ENCODE measurements at places on chromosomes 7 and 10.

DNA sequence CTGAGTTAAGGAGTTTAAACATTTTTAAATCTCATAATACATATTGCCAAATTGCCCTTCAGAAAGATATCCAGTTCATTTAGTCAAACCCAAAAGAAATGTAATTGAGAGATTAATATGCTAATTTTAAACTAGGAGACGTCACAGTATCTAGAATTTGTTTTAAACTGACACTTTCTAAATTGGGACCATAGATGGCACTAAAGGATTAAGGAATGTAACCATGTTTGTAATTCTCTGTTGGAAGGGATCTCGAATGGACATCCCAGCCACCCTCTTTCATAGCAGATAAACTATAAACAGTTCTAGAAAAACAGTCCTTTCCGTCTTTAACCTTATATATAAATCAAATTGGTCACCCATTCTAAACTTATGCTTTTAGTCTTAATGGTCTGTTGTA lies 30.0 kb upstream of the SAMD9L start:
- peak; percentile 5 for DNase-seq

DNA sequence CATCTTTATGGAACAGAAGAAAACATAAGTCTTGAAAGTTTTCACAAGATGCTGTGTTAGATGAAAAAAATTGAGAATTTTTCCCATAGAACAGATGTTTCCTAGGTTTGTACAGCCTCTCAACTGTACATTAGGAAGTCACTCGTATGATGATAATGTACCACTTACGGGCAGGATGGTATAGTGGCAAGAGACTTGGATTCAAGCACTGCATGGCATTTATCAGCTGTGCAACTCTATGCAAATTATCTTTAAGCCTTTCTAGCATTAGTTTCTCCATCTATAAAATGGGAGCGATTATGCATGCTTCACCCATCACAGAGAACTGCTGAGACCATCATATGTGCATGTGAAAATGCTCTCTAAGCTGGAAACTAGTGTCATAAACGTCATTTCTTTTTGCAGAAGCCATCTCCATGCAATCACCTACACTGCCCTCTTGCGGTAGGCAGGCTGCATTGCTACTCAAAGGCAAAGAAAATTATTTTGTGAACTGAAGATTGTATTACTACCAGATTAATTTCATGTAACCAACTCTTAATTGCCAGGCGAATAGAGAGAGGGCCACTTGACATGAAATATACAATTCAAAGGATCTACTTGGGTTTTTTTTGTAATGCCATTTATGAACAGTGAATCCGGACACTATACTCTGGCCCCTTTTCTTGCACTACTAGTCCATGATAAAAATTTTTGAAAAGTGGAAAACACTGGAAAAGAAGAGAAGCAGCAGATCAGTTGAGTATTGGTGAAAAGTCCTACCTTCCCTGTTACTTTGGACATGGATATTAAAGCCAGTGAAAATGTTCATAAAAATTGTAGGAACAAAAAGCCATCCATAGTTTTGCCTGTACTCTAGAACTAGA lies 102.3 kb downstream of the JAZF1 start:
- peak; percentile 62 for DNase-seq

GRCh38 chr7:1973321-1974251 lies 259.2 kb downstream of the MAD1L1 start:
- no peak for DNase-seq

DNA sequence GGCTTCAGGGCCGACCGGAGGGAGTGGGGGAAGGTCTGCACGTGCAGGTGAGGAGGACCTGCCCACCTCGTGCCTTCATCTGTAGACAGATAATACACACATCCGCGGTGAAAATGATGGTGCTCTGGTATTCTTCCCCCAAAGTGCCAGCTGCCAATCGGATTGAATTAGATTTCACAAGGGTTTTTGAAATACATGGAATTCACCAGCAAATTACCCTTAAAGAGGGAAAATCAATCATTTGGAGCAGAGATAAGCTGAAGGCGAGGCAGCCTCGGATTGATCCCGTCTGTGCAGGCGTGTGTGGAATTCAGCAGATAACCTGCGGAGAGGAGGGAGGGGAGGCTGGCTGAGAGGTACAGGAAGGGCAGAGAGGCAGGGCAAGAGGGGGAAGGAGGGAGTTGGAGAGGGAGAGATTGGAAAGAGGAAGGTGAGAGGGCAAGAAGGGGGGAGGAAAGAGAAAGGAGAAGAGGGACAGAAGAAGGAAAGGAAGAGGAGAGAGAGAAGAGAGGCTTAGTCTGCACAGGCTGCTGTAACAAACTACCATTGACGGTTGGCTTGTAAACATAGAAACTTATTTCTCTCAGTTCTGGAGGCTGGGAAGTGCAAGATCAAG lies 84.2 kb downstream of the C10orf105 start:
- no peak for DNase-seq

GRCh38 chr7:113282875-113283274 lies 164.5 kb upstream of the SMIM30 start:
- no peak for DNase-seq

DNA sequence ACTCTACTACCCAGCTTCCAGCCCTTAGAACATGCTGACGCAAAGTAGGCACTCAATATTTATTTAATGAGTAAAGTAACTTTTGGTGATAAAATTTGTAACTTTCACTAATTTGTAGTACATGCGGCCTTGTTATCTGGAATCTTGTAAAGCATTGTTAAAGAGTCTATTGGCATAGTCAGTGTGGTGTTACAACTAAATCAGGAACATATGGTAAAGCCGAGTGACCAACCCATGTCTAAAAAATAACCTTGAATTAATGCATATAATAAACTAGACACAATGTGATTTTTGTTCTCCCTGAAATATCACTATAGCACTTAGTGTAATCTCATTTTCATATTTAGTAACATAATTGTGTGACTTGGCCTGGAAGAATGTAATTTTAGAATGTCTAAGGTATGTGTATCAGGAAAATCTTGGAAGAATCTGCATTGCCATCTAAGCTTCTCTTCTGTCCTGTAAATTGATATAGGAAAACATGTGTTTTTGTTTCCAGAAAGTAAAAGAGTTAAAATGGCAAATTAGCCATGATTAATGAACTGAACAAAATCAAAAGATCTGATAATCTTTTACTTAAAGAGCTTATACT lies 256.7 kb upstream of the GNAI1 start:
- DNase-seq = no peak

DNA sequence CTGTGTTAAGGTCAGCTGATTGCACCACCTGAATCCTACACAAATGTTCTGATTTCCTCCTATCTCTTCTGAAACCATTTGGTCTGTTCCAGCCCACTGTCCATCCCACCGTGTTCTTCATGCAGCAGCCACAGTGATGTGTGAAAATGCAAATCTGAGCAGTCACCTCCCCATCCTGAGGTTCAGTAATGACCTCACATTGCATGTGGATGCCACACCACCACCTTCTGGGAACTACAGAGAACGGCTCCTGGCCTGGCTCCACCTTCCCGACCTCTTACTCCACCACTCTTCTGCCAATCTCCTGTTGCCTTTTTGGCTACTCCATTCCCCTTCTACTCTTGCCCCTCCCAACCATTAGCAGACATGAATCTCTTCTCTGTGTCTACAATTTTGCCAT lies 244.4 kb downstream of the TNS3 start:
- DNase-seq = peak; percentile 55

Measured in Daoy (cell line).